ENCODE measurements at places on chromosomes 5 and 9. TPM values are rescaled to one million over a fixed set of nuclear protein-coding genes. Genes with fewer than 3 reads are reported as not detected.

DNA sequence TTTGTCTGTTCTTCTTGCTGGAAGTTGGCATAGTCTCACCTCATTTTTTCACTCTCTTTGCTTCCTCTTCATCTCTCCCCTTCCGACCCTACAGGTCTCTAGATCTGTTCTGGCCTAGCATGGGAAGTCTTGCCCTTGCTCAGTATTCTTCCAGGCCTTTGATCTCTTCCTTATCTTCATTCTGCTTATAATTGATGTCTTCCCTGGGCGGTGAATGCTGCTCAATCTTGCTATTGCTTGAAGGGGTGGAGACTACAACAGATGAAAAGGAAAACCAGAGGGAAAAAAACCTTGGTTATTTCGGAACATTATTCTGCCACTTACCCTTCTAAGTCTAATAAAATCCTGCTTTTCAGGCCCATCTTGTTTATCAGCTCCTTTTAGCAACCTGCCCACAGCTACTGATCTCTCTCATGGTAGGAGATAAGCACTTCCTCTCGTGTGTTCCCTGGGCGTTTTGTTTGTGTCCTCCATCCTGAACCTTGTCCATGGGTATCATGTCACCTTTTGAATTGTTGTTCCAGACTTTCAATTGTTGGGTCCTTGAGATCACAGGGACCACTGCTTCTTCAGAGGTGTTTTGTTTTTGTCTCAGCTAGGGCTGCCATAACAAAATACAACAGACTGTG is 375.6 kb downstream of the ADGRV1 start:
- H3K36me3 ChIP-seq: no peaks in the 10 kb centered on the region
- H3K27me3 ChIP-seq: no peaks in the 10 kb centered on the region
- no peak overlapping the region for H3K4me3 ChIP-seq
- H3K27ac ChIP-seq: no peak overlapping the region
- H3K4me1 ChIP-seq: peaks cover 4% of the 10 kb centered on the region

- no peaks in the 10 kb centered on the region for H3K4me1 ChIP-seq
- H3K4me3 ChIP-seq: no peak overlapping the region
- no peak for DNase-seq
- peaks cover 28% of the 10 kb centered on the region for H3K36me3 ChIP-seq
- H3K27ac ChIP-seq: no peak overlapping the region
- no peaks in the 10 kb centered on the region for H3K27me3 ChIP-seq
These were observed 226.6 kb upstream of the TBCA start for GRCh38 chr5:78002690-78003089.

DNA sequence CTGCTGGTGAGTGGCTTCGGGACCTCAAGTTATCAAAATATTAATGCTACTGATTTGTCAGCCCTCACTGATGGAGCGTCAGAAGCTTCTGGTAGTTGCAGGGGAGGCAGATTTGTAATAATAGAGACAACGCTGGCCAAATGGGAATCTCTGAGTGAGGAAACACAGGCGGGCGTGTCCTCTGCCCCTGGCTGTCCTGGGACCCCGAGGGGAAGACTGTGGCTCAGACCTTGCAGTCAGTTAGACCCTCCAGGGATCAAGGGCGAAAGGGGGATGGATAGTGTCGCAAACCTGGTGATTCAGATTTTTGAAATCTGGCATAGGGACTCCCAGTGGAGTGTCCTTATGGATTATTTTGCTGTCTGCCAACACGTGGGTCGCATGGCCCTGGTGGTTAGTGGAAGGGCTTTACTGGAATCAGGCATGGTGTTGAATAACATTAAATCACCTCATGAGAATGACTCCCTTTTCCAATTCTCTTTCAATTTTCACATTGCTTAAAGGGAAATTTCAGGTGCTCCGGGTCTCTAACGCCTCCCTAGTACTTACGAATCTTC is 35.1 kb upstream of the NTNG2 start:
- H3K27me3 ChIP-seq: peaks cover 76% of the 10 kb centered on the region
- no peak overlapping the region for H3K4me3 ChIP-seq
- H3K4me1 ChIP-seq: no peaks in the 10 kb centered on the region
- H3K36me3 ChIP-seq: no peaks in the 10 kb centered on the region

GRCh38 chr9:77456829-77457437 is 191.2 kb downstream of the GNA14 start:
- peak; percentile 80 for DNase-seq
- no peaks in the 10 kb centered on the region for H3K36me3 ChIP-seq
- H3K4me3 ChIP-seq: no peak overlapping the region
- no peak overlapping the region for H3K27ac ChIP-seq
- no peaks in the 10 kb centered on the region for H3K27me3 ChIP-seq
- H3K4me1 ChIP-seq: no peaks in the 10 kb centered on the region

GRCh38 chr5:125372694-125373631 is 626.5 kb upstream of the ZNF608 start:
- no peak for DNase-seq
- H3K36me3 ChIP-seq: no peaks in the 10 kb centered on the region
- H3K27me3 ChIP-seq: no peaks in the 10 kb centered on the region
- H3K27ac ChIP-seq: no peak overlapping the region
- no peaks in the 10 kb centered on the region for H3K4me1 ChIP-seq
- no peak overlapping the region for H3K4me3 ChIP-seq

- H3K27ac ChIP-seq: no peak overlapping the region
- no peak for DNase-seq
- H3K27me3 ChIP-seq: no peaks in the 10 kb centered on the region
- H3K4me1 ChIP-seq: peaks cover 5% of the 10 kb centered on the region
These were observed 31.3 kb upstream of the HSPA9 start for GRCh38 chr5:138606378-138607064.

GRCh38 chr5:125657936-125658335 is 765.3 kb upstream of the GRAMD2B start:
- H3K4me1 ChIP-seq: no peaks in the 10 kb centered on the region
- no peak overlapping the region for H3K4me3 ChIP-seq
- no peaks in the 10 kb centered on the region for H3K36me3 ChIP-seq
- DNase-seq: no peak

DNA sequence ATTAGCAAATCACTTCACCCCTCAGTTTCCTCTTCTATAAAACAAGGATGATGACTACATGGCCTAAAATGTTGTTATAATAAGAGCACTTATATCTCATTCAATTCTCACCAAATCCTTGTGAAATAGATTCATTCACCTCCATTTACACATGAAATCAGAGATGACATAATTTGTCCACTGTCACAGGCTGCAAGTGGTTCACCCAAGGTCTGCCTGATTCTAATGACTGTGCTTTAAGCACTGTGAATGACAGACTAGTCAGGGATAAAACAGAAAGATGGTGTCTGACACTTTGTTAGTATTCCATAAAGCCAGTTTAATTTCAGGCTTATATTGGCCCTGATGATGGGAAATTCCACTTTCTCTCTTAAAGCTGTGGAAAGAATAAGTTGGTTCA is 209.5 kb downstream of the MAPKAP1 start:
- no peaks in the 10 kb centered on the region for H3K27me3 ChIP-seq
- H3K27ac ChIP-seq: no peak overlapping the region
- no peaks in the 10 kb centered on the region for H3K4me1 ChIP-seq
- H3K36me3 ChIP-seq: peaks cover 7% of the 10 kb centered on the region
- H3K4me3 ChIP-seq: no peak overlapping the region

DNA sequence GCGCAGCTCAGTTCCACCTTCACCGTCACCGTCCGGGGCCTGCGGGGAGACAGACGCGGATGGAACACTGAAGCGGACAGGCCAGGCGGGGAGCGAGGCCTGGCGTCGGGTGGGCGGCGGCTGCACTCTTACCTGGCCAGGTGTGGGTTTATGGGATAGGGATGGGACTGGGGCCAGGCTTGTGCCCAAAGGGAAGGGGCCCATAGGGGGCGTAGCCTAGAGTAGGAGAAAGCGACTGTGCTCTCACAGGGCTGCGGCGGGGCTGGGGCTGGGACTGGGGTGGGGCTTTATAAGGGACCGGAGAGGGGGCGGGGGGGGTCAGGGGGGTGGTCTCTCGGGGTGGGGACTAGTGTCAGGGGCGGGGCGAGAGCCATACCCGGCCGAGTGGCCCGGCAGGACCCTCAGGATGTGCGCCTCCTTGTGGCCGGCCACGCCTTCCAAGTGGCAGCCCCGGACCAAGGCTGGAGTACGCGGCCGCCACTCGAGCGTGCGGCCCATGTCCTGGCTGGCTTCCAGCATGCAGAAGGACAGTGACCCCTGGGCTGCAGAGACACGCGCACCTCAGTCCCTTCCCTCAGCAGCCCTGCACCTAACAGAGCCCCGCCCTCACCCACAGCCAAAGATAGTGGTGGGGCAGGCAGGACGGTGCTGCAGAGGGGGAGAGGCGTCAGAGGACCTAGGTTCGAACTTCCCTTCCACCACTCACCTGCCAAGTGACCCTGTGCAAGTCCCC is 22.8 kb downstream of the FPGS start:
- H3K27me3 ChIP-seq: no peaks in the 10 kb centered on the region
- H3K27ac ChIP-seq: peak overlapping the region; percentile 43
- no peak for DNase-seq

GRCh38 chr9:127968700-127969383 is 11.9 kb downstream of the EEIG1 start:
- no peaks in the 10 kb centered on the region for H3K27me3 ChIP-seq
- H3K4me3 ChIP-seq: no peak overlapping the region
- peak; percentile 76 for DNase-seq
- no peaks in the 10 kb centered on the region for H3K36me3 ChIP-seq

- H3K4me1 ChIP-seq: no peaks in the 10 kb centered on the region
- DNase-seq: no peak
- H3K27me3 ChIP-seq: no peaks in the 10 kb centered on the region
- no peaks in the 10 kb centered on the region for H3K36me3 ChIP-seq
- H3K4me3 ChIP-seq: no peak overlapping the region
These were observed 105.3 kb upstream of the SMC2 start for GRCh38 chr9:103988821-103989220.

- DNase-seq: no peak
- H3K4me3 ChIP-seq: no peak overlapping the region
- H3K4me1 ChIP-seq: peaks cover 44% of the 10 kb centered on the region
These were observed 42.9 kb upstream of the SUB1 start for GRCh38 chr5:32542216-32543059.

DNA sequence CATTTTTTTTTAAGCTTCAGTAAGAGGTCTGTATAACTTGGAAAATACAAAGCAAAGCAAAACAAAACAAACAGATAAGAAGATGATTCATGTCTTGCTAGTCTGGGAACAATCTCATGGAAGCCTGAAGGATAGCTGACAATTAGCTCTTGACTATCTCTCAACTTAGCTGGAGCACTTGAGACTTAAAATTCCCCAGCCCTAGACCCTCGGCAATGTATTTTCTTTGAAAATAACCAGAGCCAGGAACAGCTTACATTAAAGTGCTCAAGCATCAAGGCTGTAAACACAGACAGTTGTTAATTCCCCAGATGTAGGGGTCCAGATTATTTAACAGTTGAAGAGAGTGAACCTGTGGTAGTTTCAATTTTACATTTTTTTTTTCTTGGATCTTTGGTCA is 82.9 kb downstream of the TMEM252 start:
- DNase-seq: no peak
- no peaks in the 10 kb centered on the region for H3K27me3 ChIP-seq
- H3K4me3 ChIP-seq: no peak overlapping the region
- no peak overlapping the region for H3K27ac ChIP-seq

- H3K4me1 ChIP-seq: peaks cover 8% of the 10 kb centered on the region
- H3K36me3 ChIP-seq: no peaks in the 10 kb centered on the region
- H3K27ac ChIP-seq: no peak overlapping the region
- no peak for DNase-seq
These were observed 7.7 kb upstream of the GCNT1 start for GRCh38 chr9:76451234-76451633.

DNA sequence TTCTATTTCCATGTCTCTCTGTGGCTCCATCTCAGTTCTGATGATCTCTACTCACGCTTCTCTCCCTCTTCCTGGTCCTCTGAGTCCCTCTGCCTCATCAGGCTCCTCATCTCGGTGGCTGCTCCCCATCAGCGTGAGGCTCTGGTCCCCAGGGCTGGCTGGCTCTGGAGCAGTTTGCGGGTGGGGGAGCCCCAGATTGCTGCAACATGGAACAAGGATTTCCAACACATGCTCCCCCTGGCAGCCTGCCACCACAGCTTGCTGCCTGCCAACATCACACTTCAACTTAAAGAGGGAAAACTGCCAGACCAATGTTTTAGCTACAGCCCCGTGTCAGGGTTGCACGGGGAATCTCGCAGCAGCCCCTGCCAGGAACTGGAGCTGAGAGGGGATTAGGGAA is 77.2 kb upstream of the NEK6 start:
- no peaks in the 10 kb centered on the region for H3K4me1 ChIP-seq
- peaks cover 52% of the 10 kb centered on the region for H3K27me3 ChIP-seq
- no peak overlapping the region for H3K27ac ChIP-seq
- H3K36me3 ChIP-seq: no peaks in the 10 kb centered on the region
- no peak overlapping the region for H3K4me3 ChIP-seq

- H3K4me1 ChIP-seq: no peaks in the 10 kb centered on the region
- DNase-seq: no peak
- no peak overlapping the region for H3K27ac ChIP-seq
- no peak overlapping the region for H3K4me3 ChIP-seq
- H3K36me3 ChIP-seq: peaks cover 89% of the 10 kb centered on the region
These were observed 49.1 kb downstream of the MTREX start for GRCh38 chr5:55356896-55357295.

GRCh38 chr5:100731768-100732167 is 171.3 kb downstream of the ST8SIA4 start:
- no peaks in the 10 kb centered on the region for H3K36me3 ChIP-seq
- no peaks in the 10 kb centered on the region for H3K4me1 ChIP-seq

GRCh38 chr9:106467113-106467864 is 395.7 kb upstream of the ZNF462 start:
- no peak for DNase-seq
- no peaks in the 10 kb centered on the region for H3K36me3 ChIP-seq
- H3K27ac ChIP-seq: no peak overlapping the region
- H3K4me1 ChIP-seq: no peaks in the 10 kb centered on the region
- H3K4me3 ChIP-seq: no peak overlapping the region

DNA sequence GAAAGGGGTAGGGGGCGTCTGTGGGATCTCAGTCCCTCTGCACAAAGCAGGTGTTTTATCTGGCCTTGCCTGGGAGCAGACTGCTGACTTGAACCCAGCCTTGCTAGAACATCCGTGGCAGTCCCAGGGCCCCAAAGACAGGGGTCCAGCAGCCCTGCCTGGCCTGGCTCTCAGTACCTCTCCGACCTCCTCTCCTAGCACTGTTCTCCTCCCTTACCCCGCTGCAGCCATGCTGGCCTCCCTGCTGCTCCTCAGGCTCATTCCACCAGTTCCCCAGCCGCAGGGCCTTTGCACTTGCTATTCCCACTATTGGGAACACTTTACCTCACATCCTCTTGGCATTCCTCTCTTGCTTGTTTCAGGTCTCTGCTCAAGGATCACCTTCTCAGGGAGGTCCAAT is 45.2 kb downstream of the DUSP1 start:
- no peak overlapping the region for H3K4me3 ChIP-seq
- H3K27ac ChIP-seq: no peak overlapping the region
- H3K27me3 ChIP-seq: no peaks in the 10 kb centered on the region
- no peak for DNase-seq
- H3K36me3 ChIP-seq: no peaks in the 10 kb centered on the region

The RNF183 gene
- total RNA-seq: not detected

The RECK gene
- 5.5 TPM for total RNA-seq

The ANKRD34B gene
- total RNA-seq: 0.13 TPM

The DND1 gene
- 0.30 TPM for total RNA-seq

The CDO1 gene
- total RNA-seq: 2.3 TPM

The CER1 gene
- not detected for total RNA-seq

The NUTM2F gene
- total RNA-seq: not detected
